ENCODE measurements at places on chromosomes 2 and 18. TPM values are rescaled to one million over a fixed set of nuclear protein-coding genes. Genes with fewer than 3 reads are reported as not detected.

Gene TUBA4A
- total RNA-seq = 25.4 TPM

Gene CARF
- 6.7 TPM for total RNA-seq

DNA sequence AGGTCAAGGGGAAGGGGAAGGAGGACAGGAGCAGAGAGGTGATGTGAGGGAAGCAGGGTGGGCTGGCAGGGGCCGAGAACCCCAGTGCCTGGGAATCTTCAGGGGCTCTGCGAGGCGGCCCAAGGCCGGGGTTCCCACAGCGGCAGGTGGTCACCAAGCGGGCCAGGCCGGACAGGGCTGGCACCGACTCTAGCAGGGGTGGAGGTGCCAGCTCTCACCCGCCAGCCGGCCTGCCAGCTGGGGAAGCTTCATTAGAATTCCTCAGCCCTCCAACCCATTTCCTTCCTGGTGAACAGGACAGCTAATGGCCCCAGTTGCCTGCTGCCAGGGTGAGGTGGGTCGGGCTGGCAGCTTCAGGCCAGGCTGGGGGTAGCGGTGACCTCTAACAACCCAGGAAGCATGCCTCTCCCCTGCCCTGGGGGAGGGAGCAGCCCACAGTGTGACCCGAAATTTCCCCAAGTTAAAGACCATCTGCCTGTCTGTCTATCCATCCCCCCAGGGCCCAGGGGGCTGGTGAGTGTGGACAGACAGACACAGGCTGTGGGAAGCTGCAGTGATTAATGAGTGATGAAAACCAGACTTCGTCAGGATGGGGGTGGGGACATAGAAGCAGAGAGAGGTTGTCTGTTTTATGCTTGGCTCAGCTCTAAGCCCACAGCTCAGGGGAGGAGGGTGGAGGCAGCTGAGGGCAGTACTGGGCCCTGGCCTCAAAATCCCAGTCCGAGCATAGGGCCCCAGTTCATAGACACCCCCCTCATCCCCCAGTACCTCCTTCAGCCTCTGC lies 144.1 kb downstream of the ZFP36L2 start:
- peak overlapping the region; percentile 79 for H3K27ac ChIP-seq
- peaks cover 56% of the 10 kb centered on the region for H3K4me1 ChIP-seq
- peak overlapping the region; percentile 44 for H3K4me3 ChIP-seq
- DNase-seq = no peak

- no peak overlapping the region for H3K4me3 ChIP-seq
- peaks cover 30% of the 10 kb centered on the region for H3K4me1 ChIP-seq
- no peaks in the 10 kb centered on the region for H3K27me3 ChIP-seq
- no peak for DNase-seq
Measured at GRCh38 chr2:8527031-8527430, 154.8 kb upstream of the ID2 start.

GRCh38 chr2:183049420-183049819 lies 11.2 kb upstream of the NCKAP1 start:
- H3K27ac ChIP-seq = no peak overlapping the region
- H3K36me3 ChIP-seq = no peaks in the 10 kb centered on the region
- H3K27me3 ChIP-seq = peaks cover 2% of the 10 kb centered on the region
- DNase-seq = no peak

Gene NT5DC4
- not detected for total RNA-seq

DNA sequence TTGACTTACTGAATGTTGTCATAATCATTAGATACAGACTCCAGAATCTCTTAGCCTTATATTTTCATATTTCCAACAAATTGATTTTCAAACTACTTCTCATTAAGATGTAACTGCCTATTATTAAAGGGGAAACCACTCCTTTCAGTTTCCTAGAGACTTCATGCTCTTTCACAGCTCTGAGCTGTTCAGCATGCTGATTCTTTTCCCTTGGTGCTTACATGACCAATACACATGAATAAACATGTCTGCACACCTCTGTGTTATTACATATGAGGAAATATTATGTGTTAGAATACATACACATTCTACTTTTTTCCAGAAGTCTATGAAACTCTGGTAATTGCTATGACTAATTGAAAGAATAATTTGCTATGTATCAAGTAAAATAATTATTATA lies 200.0 kb downstream of the LRP1B start:
- DNase-seq = no peak
- H3K27ac ChIP-seq = no peak overlapping the region
- no peaks in the 10 kb centered on the region for H3K27me3 ChIP-seq
- no peak overlapping the region for H3K4me3 ChIP-seq
- H3K36me3 ChIP-seq = no peaks in the 10 kb centered on the region

GRCh38 chr2:10369269-10370255 lies 66.9 kb downstream of the HPCAL1 start:
- no peak for DNase-seq
- no peaks in the 10 kb centered on the region for H3K36me3 ChIP-seq
- H3K27me3 ChIP-seq = no peaks in the 10 kb centered on the region
- peak overlapping the region; percentile 56 for H3K27ac ChIP-seq
- H3K4me1 ChIP-seq = peaks cover 17% of the 10 kb centered on the region

GRCh38 chr2:9806298-9806610 lies 37.0 kb upstream of the TAF1B start:
- no peak overlapping the region for H3K4me3 ChIP-seq
- no peak for DNase-seq
- no peaks in the 10 kb centered on the region for H3K36me3 ChIP-seq

Gene LYPD6
- total RNA-seq = 16.4 TPM

DNA sequence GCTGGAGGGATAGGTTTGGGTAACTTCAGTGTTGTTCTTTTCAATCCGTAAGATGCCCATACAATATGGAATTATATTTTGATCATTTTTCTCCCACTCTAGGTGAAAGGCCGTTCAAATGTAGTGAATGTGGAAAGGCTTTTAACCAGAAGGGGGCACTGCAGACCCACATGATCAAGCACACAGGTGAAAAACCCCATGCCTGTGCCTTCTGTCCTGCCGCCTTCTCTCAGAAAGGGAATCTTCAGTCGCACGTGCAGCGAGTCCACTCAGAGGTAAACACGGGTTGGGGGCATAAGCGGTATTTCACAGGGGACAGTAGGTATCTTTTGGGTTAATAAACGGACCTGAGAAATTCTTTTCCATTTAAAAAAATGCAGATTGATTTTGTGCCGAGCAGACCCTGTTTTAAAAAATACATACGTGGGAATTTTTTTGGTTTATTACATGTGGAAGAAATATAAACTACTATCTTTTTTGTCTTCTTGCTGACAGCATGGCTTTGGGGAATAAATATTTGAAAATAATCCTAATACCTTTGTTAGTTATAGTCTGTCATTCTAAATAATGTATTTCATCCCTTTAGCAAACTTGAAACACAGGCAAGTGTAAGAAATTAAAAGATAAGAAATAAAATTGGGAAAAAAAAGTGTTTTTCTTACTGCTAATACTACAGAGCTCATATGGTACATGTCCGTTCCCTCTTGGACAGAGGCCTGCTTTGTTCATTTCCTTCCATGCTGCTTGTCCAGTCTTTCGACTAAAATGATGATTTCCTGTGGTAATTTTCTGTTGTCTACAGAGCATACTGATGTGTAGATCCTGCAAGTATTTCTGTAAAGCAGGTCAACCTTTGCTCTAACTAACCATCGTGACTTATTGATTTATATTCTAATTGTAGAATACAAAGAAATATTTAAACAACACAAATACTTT lies 53.3 kb downstream of the ZNF236 start:
- peak overlapping the region; percentile 58 for H3K27ac ChIP-seq
- no peak overlapping the region for H3K4me3 ChIP-seq
- H3K27me3 ChIP-seq = no peaks in the 10 kb centered on the region

GRCh38 chr2:238143239-238143951 lies 4.9 kb downstream of the KLHL30 start:
- no peak overlapping the region for H3K4me3 ChIP-seq
- no peak overlapping the region for H3K27ac ChIP-seq
- H3K36me3 ChIP-seq = no peaks in the 10 kb centered on the region
- peaks cover 6% of the 10 kb centered on the region for H3K4me1 ChIP-seq
- no peaks in the 10 kb centered on the region for H3K27me3 ChIP-seq

Gene SFXN5
- 15.0 TPM for total RNA-seq

GRCh38 chr2:147760984-147761383 lies 83.8 kb upstream of the ACVR2A start:
- no peak for DNase-seq
- no peak overlapping the region for H3K4me3 ChIP-seq
- peaks cover 7% of the 10 kb centered on the region for H3K27me3 ChIP-seq
- H3K4me1 ChIP-seq = peaks cover 7% of the 10 kb centered on the region
- no peaks in the 10 kb centered on the region for H3K36me3 ChIP-seq

Gene RAMP1
- 11.3 TPM for total RNA-seq

Gene CPS1
- 33.2 TPM for total RNA-seq

- no peaks in the 10 kb centered on the region for H3K27me3 ChIP-seq
- no peak for DNase-seq
- peaks cover 11% of the 10 kb centered on the region for H3K4me1 ChIP-seq
Measured at GRCh38 chr2:36397728-36398413, 42.3 kb downstream of the CRIM1 start.

Gene FKBP1B
- 23.0 TPM for total RNA-seq

GRCh38 chr2:11578081-11578948 lies 44.5 kb downstream of the GREB1 start:
- peaks cover 24% of the 10 kb centered on the region for H3K4me1 ChIP-seq
- no peak overlapping the region for H3K4me3 ChIP-seq
- H3K36me3 ChIP-seq = peaks cover 17% of the 10 kb centered on the region
- no peak overlapping the region for H3K27ac ChIP-seq
- H3K27me3 ChIP-seq = no peaks in the 10 kb centered on the region

Data from type B pancreatic cell (in vitro differentiated cells).